CD4-positive, alpha-beta T cell (primary cell): ENCODE measurements at places on chromosomes 1 and 21. TPM values are rescaled to one million over a fixed set of nuclear protein-coding genes. Genes with fewer than 3 reads are reported as not detected.

- DNase-seq = no peak
- no peaks in the 10 kb centered on the region for H3K36me3 ChIP-seq
- no peaks in the 10 kb centered on the region for H3K4me1 ChIP-seq
- no peak overlapping the region for H3K27ac ChIP-seq
Measured at GRCh38 chr1:180141381-180141934, 13.2 kb upstream of the QSOX1 start.

ATP5PF gene
- 26.7 TPM for total RNA-seq

DNA sequence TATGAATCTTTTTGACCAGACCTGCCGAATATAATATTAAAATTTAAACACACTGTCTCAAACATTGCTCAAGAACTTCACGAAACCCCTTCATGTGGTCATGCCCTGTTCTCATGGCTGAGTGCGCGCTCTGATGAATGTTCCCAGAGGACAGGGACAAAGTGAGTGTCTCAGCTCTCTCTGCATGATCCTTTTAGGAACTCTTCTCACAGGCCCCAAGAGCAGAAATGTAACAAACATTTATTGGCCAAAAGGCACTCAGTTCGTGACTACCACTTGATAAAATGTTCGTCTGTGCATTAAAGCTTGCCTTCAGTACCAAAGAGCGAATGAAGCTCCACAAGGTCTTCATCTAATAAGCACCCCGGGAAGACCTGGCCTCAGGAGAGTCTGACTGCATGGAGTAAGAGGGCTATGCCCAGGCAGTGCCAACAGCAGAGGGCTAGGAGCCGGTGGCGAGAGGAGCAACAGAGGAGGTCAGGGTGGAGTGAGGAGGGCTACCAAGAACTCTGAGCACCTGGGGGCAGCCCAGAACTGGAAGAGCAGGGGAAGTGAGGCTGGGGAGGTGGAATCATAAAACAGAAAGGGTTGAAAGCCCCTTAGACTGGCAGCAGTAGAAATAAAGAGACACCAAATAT, 171.1 kb downstream of the RHOU start:
- no peaks in the 10 kb centered on the region for H3K27me3 ChIP-seq
- no peak overlapping the region for H3K27ac ChIP-seq
- H3K36me3 ChIP-seq = no peaks in the 10 kb centered on the region
- H3K4me1 ChIP-seq = no peaks in the 10 kb centered on the region

- no peak for DNase-seq
- H3K4me1 ChIP-seq = no peaks in the 10 kb centered on the region
- no peaks in the 10 kb centered on the region for H3K36me3 ChIP-seq
- no peak overlapping the region for H3K27ac ChIP-seq
- H3K27me3 ChIP-seq = no peaks in the 10 kb centered on the region
Measured at GRCh38 chr1:65495137-65495536, 74.7 kb downstream of the LEPR start.

ATAD3A gene
- total RNA-seq = 17.0 TPM

KIAA1614 gene
- 0.14 TPM for total RNA-seq

DNA sequence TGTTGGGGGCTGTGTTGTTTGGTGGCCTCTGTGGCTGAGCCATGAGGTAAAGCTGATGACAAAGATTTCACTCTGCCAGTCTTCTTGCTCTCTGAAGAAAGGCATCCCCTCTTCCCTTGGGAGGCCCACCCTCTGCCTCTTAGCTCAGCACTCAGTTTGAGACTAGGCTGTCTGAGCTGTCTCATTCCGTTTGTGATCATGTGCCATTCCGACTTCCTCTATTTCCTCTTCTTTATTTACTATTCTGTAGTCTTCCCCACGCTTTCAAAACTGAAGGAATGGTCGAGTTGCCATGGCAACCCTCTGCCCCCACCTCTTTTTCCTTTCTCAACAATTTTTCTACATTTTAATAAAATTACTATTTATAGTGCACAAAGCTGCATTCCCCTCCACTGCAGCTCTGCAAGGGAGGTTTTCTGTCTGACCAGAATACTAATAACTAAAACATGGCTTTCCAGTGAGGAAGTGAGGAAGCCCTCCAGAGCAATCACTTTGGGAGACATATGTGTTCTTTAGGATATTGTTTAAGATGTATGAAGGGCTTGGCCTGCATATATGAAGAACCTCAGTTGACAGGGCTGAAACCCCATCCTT, 30.8 kb downstream of the KCNA3 start:
- DNase-seq = peak; percentile 40
- H3K4me1 ChIP-seq = peaks cover 80% of the 10 kb centered on the region
- no peak overlapping the region for H3K27ac ChIP-seq
- H3K36me3 ChIP-seq = no peaks in the 10 kb centered on the region
- no peaks in the 10 kb centered on the region for H3K27me3 ChIP-seq
